NCI-H510A (cell line): ENCODE measurements at places on chromosomes 7 and 10.

- no peak for DNase-seq
Observed at GRCh38 chr10:119620241-119621077, 23.7 kb upstream of the TIAL1 start.

DNA sequence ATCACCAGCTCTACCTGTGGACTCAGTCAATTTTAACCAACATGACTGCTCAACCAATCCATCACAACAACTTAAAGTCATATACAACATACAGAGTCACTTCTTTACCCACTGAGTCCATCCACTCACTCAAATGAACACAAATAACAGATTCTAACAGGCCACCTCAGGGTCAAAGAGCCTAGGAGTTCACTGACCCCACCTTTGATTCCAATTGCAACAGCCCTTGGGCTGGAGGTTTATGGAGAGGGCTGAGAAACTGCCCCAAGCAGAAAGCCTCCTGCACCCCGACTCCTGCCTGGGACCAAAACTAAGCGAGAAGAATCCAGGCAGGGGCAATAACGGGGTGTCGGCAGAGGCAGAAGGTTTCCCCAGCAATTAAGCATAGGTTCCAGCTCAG lies 263.8 kb downstream of the PARD3 start:
- DNase-seq = no peak

DNA sequence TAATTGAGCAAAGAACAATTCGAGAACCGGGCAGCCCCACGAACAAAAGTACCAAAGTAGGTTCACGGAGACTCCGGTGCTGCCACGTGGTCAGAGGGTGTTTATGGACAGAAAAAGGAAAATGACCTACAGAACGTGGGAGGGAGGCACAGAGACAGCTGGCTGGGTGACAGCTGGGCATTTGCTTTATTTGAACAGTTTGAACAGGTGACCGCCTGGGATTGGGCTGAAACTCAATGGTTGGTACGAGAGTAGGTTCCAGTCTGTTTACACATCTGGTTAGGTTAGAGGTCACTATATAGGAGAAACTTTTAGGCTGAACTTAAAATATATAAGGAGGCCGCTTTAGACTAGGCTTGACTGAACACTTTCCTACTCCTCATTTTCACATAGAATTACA lies 50.6 kb upstream of the CELF2 start:
- DNase-seq = no peak

GRCh38 chr10:29643771-29644501 lies 9.2 kb upstream of the SVIL start:
- no peak for DNase-seq

DNA sequence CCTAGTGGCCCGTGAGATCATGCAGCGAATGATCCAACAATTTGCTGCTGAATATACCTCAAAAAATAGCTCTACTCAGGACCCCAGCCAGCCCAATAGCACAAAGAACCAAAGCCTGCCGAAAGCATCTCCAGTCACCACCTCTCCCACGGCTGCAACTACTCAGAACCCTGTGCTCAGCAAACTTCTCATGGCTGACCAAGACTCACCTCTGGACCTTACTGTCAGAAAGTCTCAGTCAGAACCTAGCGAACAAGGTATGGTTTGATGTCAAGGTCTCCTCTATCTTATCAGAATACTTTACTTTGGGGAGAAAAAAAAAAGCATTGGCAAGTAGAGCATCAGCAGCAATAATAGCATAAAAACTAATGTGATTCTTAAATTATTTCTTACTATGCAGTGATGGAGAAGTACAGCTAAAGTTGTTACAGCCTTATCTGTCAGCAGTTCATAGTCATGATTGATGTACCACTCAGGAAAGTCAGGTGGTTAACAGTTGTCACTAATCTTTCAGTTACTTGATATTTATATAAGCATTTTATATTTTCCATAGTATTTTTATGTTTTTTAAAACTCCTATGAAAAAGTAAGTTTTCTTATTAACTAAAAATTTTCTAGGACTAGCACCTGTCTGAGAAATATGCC lies 117.1 kb downstream of the LCOR start:
- no peak for DNase-seq

- DNase-seq = peak; percentile 21
Observed at GRCh38 chr10:77637532-77638320, at the start of gene KCNMA1. TSS of gene KCNMA1 (minus strand) at chr10:77637808.

DNA sequence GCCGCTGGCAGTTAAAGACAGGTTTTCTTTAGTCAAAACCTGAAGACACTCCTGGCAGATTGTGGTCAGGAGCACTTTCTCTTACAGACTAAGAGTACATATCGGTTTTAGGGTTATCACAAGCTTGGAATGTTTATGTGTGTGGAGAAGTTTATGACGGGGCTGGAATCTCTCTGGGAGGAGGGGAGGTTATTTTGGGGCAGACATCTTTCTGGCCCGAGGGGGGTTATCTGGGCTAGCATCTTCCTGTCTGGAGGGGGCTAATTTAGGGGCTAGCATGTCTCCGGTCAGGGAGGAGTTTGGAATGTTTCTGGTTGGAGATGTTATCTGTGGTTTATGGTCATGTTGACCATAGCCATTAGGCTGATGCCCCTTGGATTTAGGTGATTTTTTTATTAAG lies 141.2 kb upstream of the KIF5B start:
- no peak for DNase-seq

DNA sequence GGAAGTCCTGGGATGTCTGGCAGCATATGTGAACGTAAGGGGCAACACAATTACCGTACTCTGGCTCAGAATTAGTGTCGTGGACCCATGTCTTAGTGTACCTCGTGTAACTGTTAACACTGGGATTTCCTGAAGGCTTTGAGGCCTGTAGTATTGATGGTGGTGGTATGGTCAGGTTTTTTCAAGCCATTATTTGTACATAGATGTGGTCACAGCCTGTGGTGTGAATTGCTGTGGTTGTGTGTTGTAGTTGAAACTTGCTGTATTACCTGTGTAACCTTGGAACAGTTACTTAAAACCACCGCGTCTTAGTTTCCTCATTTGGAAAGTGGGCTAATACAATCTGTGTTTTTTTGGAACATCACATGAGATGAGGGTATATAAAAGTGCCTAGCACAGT lies 5.3 kb downstream of the EXOC4 start:
- no peak for DNase-seq

DNA sequence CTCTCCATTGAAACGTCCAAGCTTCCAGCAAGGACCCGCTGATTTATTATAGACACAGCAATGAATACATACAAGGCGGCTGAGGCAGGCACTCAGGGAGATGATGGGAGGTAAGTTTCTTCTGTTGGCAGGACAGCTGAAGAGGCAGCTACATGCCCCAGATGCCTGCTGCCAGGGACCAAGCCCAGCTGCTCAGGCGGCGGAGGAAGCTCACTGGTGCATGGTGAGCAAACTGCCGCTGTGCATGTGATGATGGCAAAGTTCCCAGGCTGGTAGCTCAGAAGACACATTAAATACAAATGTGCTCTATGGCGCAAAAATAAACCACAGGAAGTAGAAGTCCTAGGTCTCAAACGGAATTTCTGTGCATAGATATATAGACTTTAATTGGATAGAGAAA lies 2.3 kb downstream of the DNTT start:
- DNase-seq = no peak

DNA sequence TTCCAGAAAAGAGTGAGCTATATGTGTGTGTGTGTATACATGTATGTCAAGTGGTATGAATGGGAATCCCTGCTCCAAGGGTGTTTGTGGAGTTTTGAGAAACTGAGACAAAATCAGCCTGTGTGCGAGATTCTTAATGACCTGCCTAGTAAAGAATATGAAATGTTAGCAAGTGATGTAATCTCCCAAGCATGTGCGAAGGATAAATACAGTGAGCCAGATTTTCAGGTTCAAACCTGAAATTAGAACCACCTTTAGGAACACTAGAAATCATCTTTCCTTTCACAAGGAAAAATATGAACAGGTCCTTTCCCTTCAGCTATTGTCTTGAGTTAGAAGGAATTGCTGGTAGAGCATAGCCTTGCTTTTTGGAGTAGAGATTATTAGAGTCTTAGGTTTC lies 457.6 kb downstream of the LRMDA start:
- no peak for DNase-seq

- DNase-seq = no peak
Observed at GRCh38 chr7:78594156-78594555, 795.6 kb downstream of the PHTF2 start.

GRCh38 chr7:76260171-76260703 lies 42.2 kb upstream of the HSPB1 start:
- DNase-seq = no peak

- DNase-seq = peak; percentile 20
Observed at GRCh38 chr10:123301077-123301857, 147.1 kb downstream of the BUB3 start.

DNA sequence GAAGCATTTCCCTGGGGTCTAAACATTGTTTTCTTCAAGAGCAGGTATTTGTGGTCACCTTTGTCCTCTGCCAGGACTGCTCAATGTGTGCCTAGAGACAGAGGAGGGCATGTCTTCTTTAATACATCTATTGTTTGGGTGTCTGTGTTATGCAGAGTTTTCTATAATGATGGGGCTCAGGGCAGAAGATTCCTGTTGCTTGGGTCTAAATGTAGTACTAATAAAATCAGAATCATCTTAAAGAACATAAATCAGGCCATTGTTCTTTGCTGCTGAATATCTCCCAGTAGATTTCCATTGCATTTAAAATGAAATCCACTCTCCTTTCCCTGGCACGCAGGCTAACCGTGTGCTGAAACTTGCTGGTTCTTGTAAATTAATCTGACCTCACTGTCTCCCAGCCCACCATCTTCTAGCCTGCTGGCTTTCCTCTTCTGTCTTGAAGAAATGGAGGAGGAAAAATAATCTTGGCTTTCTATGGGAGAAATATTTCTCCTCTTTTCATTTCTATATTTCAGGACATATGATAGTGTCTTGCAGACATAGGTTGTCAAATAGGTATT lies 1396.8 kb downstream of the GATA3 start:
- DNase-seq = no peak

DNA sequence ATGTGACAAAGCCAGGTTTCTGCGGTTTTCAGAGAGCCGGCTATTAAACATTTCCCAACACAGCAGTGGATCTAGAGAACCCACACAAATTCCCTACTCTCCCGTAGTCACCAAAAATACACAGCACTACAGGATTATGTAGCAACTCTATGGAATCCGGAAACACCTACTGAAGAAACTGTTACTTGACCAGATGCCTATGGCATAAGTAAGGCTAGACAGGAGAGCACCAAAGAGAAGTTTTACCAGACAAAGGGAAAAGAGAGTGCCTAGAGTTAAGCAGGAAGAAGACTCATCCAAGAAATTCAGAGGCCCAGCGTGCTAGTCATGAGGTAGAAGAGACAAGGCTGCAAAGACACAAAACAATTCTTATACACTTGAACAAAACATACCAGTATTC lies 321.1 kb downstream of the PARD3 start:
- DNase-seq = no peak

DNA sequence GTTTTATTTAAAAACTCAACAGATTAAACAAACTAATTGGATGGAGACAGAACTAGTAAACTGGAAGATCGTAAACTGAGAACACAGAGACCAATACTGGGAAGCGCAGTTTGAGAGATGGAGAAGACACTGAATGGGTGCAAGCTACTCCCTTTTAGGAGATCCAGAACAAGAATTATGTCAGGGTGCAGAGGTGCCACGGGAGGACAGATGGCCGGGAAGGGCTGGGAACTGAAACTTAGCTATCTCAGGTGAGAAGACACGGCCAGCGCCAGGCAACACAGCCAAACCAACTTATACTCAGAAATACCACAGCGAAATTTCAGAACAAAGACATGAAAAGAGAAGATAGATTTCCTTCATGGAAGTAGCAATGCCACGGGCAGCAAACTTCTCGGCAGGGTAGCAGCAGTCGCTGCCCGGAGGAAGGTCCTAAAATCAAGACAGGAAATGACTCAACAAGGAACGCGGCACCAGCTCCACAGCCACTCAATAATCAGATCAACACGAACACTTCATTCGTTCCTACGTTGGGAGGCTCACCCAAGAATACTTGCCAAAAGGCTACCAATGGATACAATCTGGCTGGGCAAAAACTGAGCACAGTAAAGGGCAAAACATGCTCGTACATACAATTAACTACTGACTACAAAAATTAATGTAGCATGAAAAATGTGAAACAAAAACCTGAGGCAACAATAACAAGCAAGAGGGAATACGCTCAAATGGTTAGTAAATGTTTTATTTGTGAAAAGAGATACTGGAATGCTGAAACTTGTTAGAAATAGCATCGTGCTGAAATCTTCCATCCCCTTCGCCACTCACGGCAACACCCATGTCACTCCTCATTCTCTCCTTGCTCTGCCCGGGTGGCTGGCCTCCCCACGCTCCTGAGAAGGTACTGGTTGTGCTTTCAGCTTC lies 2.2 kb upstream of the LRRC27 start:
- DNase-seq = no peak
